Lower leg skin (tissue), 4 donors: ENCODE measurements at places on chromosomes 7 and 10.

DNA sequence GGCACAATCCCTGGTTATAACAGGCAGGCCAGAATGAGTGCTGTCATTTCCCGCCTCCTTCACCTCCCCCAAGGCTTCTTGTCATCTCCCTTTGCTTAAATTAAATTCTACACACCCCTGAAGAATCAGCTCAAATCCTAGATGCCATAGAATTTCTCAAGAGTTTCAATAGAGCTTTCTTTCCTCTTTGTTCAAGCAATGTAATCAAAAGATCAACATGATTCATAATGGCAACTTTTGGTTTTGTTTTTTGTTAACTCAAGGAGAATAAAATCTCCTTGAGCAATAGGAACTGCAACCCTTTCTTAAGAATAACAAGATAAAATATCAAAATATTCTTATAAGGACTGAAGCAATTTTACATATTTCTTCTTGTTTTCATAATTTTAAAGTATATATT, 180.8 kb upstream of the CDK1 start:
- no peak for DNase-seq

- no peak for DNase-seq
These were observed 115.0 kb upstream of the CCDC6 start for GRCh38 chr10:60021361-60021760.

GRCh38 chr7:17463511-17464085, 165.1 kb downstream of the AHR start:
- DNase-seq, result no peak

- peak; percentile 89 for DNase-seq
These were observed 69.0 kb downstream of the CREM start for GRCh38 chr10:35195361-35196306.

DNA sequence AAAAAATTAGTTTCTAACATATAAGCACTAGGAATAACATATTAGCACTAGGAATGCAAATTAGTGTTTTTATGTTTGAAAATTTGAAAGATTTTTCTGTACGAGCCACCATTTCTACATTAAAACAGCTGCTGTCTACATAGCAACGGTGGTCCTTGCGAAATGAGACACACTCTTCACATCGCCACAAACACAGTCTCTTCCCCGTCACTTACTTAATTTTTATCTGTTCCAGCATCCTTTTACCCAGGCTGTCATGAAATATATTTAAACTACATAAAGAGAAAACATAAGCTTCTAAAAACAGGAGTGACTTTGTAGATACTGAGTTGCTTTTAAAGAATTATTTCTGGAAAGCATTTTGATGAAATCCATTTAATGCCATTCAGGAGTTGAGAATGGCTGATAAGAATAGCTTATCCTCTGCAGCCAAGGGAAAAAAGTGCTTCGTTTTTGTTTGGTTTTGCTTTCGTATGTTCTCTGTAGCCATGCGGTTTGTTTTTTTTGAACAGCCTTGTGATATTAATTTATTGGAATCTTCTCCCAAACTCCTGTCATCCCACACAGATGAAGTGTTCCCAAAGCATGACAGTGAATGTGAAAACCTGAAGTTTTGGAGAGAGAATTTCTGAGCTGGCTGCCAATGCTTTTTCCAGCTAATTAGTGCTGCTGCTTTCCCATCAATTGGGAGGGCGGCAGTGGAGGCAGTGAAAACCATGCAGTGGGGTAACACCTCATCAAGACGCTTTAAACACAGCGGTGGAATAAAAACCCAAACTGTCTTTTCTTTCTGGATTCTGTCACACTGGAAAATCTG, 603.7 kb upstream of the ADARB2 start:
- no peak for DNase-seq

DNA sequence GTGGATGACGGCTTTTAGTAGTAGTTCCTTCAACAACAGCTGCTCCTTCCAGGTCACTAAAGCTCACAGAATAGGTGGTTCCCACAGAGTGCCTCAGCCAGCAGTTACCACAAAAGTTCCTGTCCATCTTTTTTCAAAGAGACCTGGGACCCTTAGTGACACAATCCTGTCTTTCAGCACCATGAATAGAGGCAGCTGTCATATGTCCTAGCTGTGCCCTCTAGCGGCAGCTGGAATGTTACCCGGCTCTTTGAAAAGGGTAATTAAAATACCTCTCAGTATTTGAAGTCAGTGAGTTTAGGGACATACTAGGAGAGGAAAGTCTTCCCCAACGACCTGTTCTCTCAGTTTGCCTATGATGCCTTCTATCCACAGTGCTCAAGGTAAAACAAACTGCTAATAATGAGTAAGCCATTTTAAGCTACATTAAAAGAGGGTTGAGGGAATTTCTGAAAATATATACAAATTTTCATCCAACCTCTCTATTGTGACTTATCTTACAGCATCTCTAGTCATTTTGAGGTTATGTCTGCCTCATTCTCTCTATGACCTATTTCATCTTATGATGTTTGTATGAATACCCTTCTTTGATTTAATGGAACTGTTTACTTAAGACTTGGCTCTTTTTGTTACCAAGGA, 290.8 kb downstream of the NXPH1 start:
- no peak for DNase-seq

DNA sequence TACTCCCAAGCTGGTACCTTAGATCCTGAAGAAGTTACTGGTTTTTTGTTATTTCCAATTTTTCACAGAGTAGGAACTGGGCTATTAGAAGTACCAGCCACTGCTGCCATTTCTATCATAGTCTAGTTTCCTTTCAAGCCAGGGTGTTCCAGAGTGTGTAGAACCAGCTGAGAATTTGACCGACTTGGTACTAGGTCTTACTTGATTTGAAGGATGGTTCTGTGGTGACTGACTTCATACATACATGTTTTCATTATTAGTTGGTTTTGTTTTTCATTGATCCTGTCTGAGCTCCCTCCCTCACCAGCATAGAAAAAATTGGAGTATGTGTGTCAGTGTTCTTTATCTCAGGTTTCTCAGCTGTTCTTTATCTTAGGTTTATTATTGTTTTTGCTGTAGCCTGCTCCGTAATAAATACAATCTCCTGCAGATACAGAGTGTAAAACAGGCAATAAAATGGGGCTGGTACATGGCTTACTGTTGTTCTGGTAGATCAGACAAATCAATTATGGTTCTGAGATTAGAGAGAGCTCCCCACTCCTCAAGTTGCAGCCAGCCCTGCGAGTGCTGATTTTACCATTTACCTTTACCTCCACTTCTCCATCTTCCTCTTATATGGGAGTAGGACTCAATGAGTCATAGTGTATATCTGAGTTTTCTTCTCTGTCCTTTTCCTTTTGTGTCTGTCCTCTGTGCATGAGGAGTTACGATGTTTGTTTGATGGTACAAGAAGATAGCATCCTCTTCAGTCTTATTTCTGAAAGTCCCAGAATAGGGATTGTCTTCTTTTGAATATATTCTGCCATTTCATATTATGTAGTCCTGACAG, 122.6 kb downstream of the LRRC4 start:
- DNase-seq, result no peak

DNA sequence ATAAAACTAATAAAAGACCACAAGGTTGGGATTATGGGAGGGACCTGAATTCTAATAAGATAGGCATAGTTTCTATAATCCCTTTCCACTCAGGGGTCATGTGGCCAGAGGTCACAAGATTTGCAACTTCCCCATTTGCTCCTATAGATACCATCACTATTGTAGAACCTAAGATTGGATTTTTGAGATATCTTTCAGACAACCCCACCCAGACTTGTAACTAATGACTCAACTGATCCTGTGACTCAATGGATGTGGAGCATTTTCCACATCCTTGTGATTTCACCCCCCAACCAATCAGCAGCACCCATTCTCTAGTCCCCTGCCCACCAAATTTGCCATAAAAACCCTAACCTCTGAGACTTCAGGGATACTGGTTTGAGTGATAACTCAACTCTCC, 51.9 kb upstream of the PIK3AP1 start:
- DNase-seq, result no peak

DNA sequence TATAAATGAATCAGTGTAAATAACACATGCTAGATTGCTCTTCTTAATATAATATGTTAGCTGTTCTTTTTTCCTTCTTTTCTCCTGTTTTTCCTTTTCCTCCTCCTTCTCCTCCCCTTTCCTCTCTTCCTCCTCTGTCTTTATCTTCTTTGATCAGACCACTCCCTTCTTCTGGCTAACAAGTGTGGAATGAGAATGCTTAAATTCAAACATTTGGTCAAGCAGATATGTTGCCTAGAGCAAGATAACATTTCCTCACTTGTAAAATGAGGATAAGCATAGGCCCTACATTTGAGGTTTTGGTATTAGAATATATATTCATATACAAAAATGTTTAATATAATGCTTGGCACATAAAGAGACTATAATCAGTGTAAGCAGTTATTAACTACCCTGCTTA, 299.1 kb downstream of the PCDH15 start:
- no peak for DNase-seq

- DNase-seq, result no peak
These were observed 31.6 kb downstream of the RHEB start for GRCh38 chr7:151488096-151488495.

GRCh38 chr7:115300231-115300870, 378.5 kb downstream of the MDFIC start:
- DNase-seq, result no peak

DNA sequence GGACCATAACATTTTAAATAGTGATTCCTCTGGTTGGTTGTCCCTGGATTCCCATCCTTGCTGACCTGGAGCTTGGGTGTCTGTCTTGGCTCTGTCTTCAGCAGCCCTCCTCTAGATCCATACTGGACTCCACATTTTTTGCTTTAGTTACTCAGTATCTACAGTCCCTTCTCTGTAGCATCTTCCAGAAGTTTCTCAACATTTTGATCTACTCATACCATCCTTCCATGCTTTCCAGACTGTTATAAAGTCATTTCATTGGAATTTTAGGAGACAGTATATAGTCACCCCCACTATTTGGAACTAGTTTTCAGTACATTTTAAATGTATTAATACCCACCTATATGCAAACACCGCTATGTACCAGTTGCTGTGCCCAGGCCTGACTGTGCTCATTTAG, 25.8 kb downstream of the APBB1IP start:
- no peak for DNase-seq

DNA sequence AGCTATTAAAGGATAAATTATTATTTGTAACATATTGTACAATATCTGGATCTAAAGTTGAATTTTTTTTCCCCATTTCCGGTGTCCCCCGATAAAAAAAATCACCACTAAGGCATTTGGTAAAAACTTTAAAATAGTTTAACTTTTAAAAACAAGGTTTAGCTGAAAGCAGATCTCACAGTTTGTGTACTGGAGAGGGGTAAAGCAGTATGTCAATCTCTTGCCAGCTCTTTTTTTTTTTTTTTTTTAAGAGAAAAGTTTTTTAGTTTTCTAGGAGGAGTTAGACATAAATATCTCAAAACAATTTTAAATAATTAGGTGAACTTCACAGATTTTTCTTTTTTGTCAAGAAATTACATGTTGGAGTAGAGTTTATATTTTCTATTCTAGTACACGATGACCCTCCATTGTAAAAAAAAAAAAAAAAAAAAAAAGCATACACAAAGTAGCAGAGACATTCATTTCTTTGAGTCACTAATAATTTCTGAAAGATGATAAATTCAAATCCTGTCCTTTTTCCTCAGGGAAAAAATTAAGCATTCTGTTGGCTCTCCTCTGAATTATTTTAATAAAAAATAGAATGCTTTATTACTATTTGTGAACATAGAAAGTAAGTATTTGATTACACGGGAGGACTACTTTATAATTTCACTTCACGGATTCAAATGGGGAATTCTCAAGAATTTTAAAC, 1.9 kb upstream of the HBP1 start:
- DNase-seq, result no peak
